ENCODE measurements at places on chromosomes 2 and 18. TPM values are rescaled to one million over a fixed set of nuclear protein-coding genes. Genes with fewer than 3 reads are reported as not detected.

The GALNT13 gene
- 2.2 TPM for total RNA-seq

The AMER3 gene
- total RNA-seq: not detected

The TNFAIP6 gene
- 2.8 TPM for total RNA-seq

The MPP4 gene
- not detected for total RNA-seq

The LOXHD1 gene
- total RNA-seq: 0.11 TPM

The DSC2 gene
- total RNA-seq: 19.5 TPM

The XDH gene
- not detected for total RNA-seq

The ABI2 gene
- 52.0 TPM for total RNA-seq

The SCYGR7 gene
- not detected for total RNA-seq

The SLC16A14 gene
- total RNA-seq: 3.4 TPM

The ATP8B1 gene
- 6.0 TPM for total RNA-seq

The MSTN gene
- 0.19 TPM for total RNA-seq

The SIGLEC15 gene
- total RNA-seq: 1.9 TPM

The GCKR gene
- total RNA-seq: 1.9 TPM

The IGFBP5 gene
- total RNA-seq: 554 TPM

The HOXD8 gene
- total RNA-seq: 0.55 TPM

The MLPH gene
- total RNA-seq: 27.1 TPM

The HAAO gene
- total RNA-seq: 1.4 TPM

The IRS1 gene
- 15.8 TPM for total RNA-seq

The CIB4 gene
- total RNA-seq: not detected

The CRYGC gene
- not detected for total RNA-seq

The TMEFF2 gene
- 0.56 TPM for total RNA-seq

All from right atrium auricular region (tissue), 2 donors.